Fibroblast of skin of back (primary cell): ENCODE measurements at places on chromosomes 1 and 21.
A peak's percentile ranks its signal among the peaks of the same experiment; 100 is the strongest.

- DNase-seq = peak; percentile 83
Measured at GRCh38 chr1:156926175-156926574, 5.7 kb downstream of the LRRC71 start.

- DNase-seq = no peak
Measured at GRCh38 chr21:45548711-45549491, 6.7 kb upstream of the SLC19A1 start.

- peak; percentile 66 for DNase-seq
Measured at GRCh38 chr1:18151436-18152122, 44.0 kb downstream of the IGSF21 start.

- DNase-seq = no peak
Measured at GRCh38 chr1:246933893-246934292, 2.1 kb upstream of the AHCTF1 start.

- no peak for DNase-seq
Measured at GRCh38 chr1:206655471-206655882, 20.1 kb downstream of the DYRK3 start.

GRCh38 chr1:12168451-12169160 is 1.8 kb downstream of the TNFRSF1B start:
- no peak for DNase-seq
